ENCODE measurements at places on chromosomes 6 and 20.

- H3K4me1 ChIP-seq = no peaks in the 10 kb centered on the region
- H3K4me3 ChIP-seq = no peak overlapping the region
- H3K27ac ChIP-seq = no peak overlapping the region
Measured at GRCh38 chr6:169409742-169410312, 156.2 kb upstream of the THBS2 start.

GRCh38 chr6:157663261-157663660 lies 159.8 kb upstream of the SNX9 start:
- no peaks in the 10 kb centered on the region for H3K4me1 ChIP-seq
- H3K27ac ChIP-seq = no peak overlapping the region
- no peak for DNase-seq
- no peak overlapping the region for H3K4me3 ChIP-seq
- no peaks in the 10 kb centered on the region for H3K36me3 ChIP-seq

GRCh38 chr6:129603741-129604140 lies 106.2 kb downstream of the ARHGAP18 start:
- H3K36me3 ChIP-seq = no peaks in the 10 kb centered on the region
- no peak overlapping the region for H3K27ac ChIP-seq
- H3K4me3 ChIP-seq = no peak overlapping the region
- no peaks in the 10 kb centered on the region for H3K27me3 ChIP-seq
- no peak for DNase-seq

GRCh38 chr6:75926293-75927168 lies 145.9 kb downstream of the IMPG1 start:
- DNase-seq = no peak
- H3K36me3 ChIP-seq = no peaks in the 10 kb centered on the region
- no peaks in the 10 kb centered on the region for H3K4me1 ChIP-seq
- no peak overlapping the region for H3K4me3 ChIP-seq
- H3K27me3 ChIP-seq = no peaks in the 10 kb centered on the region

GRCh38 chr6:138387577-138388368 lies 10.1 kb downstream of the SMIM28 start:
- peaks cover 4% of the 10 kb centered on the region for H3K27me3 ChIP-seq
- DNase-seq = no peak
- no peaks in the 10 kb centered on the region for H3K36me3 ChIP-seq

DNA sequence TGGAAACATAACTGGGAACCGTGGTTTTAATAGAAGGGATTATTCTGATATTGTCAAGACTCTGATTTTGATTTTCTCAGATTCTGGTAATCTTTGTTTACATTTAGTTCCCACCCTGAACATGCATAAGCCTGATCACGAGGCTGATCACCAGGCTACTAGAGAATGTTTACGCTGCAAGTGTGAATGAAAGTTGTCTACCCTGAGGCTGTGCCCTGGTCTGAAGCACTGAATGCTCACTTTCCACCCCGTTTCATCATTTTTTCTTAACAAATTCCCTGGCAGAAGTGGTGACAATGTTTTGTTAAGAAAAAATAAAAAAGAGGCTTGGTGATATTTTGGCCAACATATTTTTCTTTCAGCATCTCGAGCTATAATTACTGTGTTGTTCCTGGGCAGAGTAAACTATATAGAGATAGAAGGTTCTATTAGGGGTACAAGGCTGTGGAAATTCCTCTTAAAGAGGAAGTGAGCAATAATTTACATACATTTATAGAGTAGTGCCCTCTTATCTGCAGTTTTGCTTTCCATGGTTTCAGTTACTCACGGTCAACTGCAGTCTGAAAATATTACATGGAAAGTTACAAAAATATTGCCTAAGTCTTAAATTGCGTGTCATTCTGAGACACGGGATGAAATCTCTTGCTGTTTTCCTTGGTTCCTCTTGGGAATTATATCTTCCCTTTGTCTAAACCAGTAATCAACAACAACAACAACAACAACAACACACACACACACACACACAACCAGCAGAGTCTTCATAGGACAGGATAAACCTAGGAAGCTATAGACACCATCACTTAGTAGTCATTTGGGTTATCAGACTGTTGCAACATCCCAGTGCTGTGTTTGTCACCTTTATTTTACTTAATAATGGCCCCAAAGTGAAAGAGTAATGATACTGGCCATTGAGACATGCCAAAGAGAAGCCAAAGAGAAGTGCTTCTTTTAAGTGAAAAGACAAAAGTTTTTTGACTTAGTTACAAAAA lies 566.6 kb upstream of the CITED2 start:
- no peak overlapping the region for H3K4me3 ChIP-seq
- H3K4me1 ChIP-seq = no peaks in the 10 kb centered on the region
- H3K36me3 ChIP-seq = no peaks in the 10 kb centered on the region
- no peak for DNase-seq
- no peaks in the 10 kb centered on the region for H3K27me3 ChIP-seq

GRCh38 chr6:129490521-129491255 lies 219.3 kb downstream of the ARHGAP18 start:
- DNase-seq = peak; percentile 45
- peak overlapping the region; percentile 43 for H3K4me3 ChIP-seq
- peaks cover 17% of the 10 kb centered on the region for H3K4me1 ChIP-seq
- peak overlapping the region; percentile 58 for H3K27ac ChIP-seq

GRCh38 chr6:128882991-128883611 lies at the start of gene LAMA2:
TSS of gene LAMA2 (plus strand) at chr6:128883138. CDS start at chr6:128883246, 108 bp downstream.
- H3K27ac ChIP-seq = no peak within 1 kb of the TSS
- no peak for DNase-seq
- H3K4me3 ChIP-seq = no peak within 1 kb of the TSS

- no peaks in the 10 kb centered on the region for H3K27me3 ChIP-seq
- DNase-seq = no peak
- no peak overlapping the region for H3K4me3 ChIP-seq
- peaks cover 5% of the 10 kb centered on the region for H3K4me1 ChIP-seq
- no peaks in the 10 kb centered on the region for H3K36me3 ChIP-seq
Measured at GRCh38 chr6:45554591-45554990, 176.9 kb upstream of the SUPT3H start.

DNA sequence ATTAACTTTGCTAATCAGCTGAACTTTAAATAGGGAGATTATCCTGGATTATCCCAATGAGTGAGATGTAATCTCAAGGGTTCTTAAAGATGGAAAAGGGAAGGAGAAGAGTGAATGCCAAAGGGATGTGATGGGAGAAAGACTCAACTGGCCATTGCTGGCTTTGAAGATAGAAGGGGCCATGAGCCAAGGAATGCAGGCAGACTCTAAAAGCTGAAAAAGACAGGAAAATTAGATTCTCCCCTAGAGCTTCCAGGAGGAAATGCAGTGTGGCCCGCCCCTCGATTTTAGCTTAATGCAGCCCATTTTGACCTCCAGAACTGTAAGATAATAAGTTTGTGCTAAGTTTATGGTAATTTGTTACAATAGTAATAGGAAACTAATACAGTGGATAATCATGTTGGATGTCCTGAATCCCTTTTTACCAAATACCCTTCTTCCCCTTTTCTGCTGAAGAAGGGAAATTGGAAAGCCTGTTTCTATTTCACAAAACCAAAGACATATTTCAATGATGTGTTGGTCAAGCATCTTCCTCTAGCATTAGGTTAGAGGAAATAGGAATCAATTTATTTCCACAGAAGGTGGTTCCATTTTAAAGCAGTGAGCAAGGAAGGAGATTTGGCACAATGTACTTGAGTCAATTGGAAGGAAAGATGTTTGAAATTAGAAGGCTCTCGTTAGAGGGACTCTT lies 3.3 kb upstream of the HDDC2 start:
- no peaks in the 10 kb centered on the region for H3K27me3 ChIP-seq
- no peak overlapping the region for H3K27ac ChIP-seq
- DNase-seq = no peak
- H3K4me3 ChIP-seq = no peak overlapping the region
- peaks cover 21% of the 10 kb centered on the region for H3K4me1 ChIP-seq

GRCh38 chr6:122072014-122072647 lies 327.3 kb upstream of the HSF2 start:
- no peaks in the 10 kb centered on the region for H3K27me3 ChIP-seq
- no peaks in the 10 kb centered on the region for H3K36me3 ChIP-seq
- DNase-seq = no peak
- H3K4me3 ChIP-seq = no peak overlapping the region
- H3K4me1 ChIP-seq = no peaks in the 10 kb centered on the region
- H3K27ac ChIP-seq = no peak overlapping the region

DNA sequence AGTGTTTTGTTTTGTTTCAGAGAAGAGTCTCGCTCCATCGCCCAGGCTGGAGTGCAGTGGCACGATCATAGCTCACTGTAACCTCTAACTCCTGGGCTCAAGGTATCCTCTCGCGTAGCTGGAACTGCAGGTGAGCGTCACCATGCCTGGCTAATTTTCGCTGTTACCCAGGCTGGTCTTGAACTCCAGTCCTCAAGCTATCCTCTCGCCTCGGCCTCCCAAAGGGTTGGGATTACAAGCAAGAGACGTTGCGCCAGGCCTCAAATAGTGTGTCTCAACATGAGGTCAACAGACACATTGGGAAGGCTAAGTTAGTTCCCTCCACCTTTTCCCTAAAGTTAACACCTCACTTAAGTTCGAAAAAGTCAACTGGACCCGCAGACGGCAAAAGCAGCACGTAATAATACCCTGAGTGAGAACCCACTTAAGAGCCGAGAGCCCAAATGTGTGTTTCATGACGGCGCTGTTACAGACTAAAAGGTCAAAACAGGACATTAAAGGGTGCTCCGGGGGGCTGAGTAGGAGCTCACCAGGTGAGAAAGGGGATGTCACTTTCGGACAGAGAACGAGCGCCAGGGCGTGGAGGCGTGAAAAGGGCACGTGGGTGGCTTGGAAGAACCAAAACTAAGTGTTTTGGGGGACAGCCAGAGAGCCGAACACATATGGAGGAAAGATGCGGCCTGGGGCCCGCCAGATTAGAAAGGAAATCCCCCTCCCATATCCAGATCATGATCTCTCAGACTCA lies 499 bp downstream of the TTI1 start:
- peak; percentile 70 for DNase-seq
- H3K36me3 ChIP-seq = peaks cover 7% of the 10 kb centered on the region
- H3K4me3 ChIP-seq = peak overlapping the region; percentile 79
- H3K4me1 ChIP-seq = peaks cover 38% of the 10 kb centered on the region
- no peaks in the 10 kb centered on the region for H3K27me3 ChIP-seq
- H3K27ac ChIP-seq = peak overlapping the region; percentile 92

- no peak overlapping the region for H3K27ac ChIP-seq
- no peaks in the 10 kb centered on the region for H3K27me3 ChIP-seq
- H3K4me3 ChIP-seq = no peak overlapping the region
- peaks cover 11% of the 10 kb centered on the region for H3K4me1 ChIP-seq
Measured at GRCh38 chr20:16580147-16580546, 6.9 kb upstream of the KIF16B start.

- no peak overlapping the region for H3K4me3 ChIP-seq
- no peaks in the 10 kb centered on the region for H3K4me1 ChIP-seq
Measured at GRCh38 chr20:4581838-4582237, 139.9 kb upstream of the PRND start.

- peak overlapping the region; percentile 45 for H3K4me3 ChIP-seq
- peaks cover 80% of the 10 kb centered on the region for H3K4me1 ChIP-seq
- DNase-seq = no peak
- H3K36me3 ChIP-seq = peaks cover 24% of the 10 kb centered on the region
- peak overlapping the region; percentile 21 for H3K27ac ChIP-seq
Measured at GRCh38 chr6:158803733-158804143, 15.4 kb downstream of the EZR start.

- no peak overlapping the region for H3K4me3 ChIP-seq
- no peaks in the 10 kb centered on the region for H3K4me1 ChIP-seq
- no peak for DNase-seq
- H3K27ac ChIP-seq = no peak overlapping the region
- no peaks in the 10 kb centered on the region for H3K27me3 ChIP-seq
- H3K36me3 ChIP-seq = no peaks in the 10 kb centered on the region
Measured at GRCh38 chr6:155660251-155660977, 204.8 kb upstream of the NOX3 start.

- H3K27ac ChIP-seq = no peak overlapping the region
- DNase-seq = no peak
- H3K36me3 ChIP-seq = no peaks in the 10 kb centered on the region
- H3K4me1 ChIP-seq = peaks cover 14% of the 10 kb centered on the region
- H3K27me3 ChIP-seq = peaks cover 3% of the 10 kb centered on the region
- no peak overlapping the region for H3K4me3 ChIP-seq
Measured at GRCh38 chr6:33508935-33509926, 54.9 kb downstream of the ZBTB9 start.

GRCh38 chr20:23746321-23746720 lies 4.4 kb downstream of the CST1 start:
- no peaks in the 10 kb centered on the region for H3K36me3 ChIP-seq
- no peak for DNase-seq
- H3K27ac ChIP-seq = no peak overlapping the region
- H3K4me3 ChIP-seq = no peak overlapping the region

GRCh38 chr6:445571-446417 lies 54.2 kb downstream of the IRF4 start:
- peaks cover 47% of the 10 kb centered on the region for H3K4me1 ChIP-seq
- no peak for DNase-seq
- H3K4me3 ChIP-seq = no peak overlapping the region
- no peaks in the 10 kb centered on the region for H3K36me3 ChIP-seq
- no peak overlapping the region for H3K27ac ChIP-seq
- no peaks in the 10 kb centered on the region for H3K27me3 ChIP-seq

DNA sequence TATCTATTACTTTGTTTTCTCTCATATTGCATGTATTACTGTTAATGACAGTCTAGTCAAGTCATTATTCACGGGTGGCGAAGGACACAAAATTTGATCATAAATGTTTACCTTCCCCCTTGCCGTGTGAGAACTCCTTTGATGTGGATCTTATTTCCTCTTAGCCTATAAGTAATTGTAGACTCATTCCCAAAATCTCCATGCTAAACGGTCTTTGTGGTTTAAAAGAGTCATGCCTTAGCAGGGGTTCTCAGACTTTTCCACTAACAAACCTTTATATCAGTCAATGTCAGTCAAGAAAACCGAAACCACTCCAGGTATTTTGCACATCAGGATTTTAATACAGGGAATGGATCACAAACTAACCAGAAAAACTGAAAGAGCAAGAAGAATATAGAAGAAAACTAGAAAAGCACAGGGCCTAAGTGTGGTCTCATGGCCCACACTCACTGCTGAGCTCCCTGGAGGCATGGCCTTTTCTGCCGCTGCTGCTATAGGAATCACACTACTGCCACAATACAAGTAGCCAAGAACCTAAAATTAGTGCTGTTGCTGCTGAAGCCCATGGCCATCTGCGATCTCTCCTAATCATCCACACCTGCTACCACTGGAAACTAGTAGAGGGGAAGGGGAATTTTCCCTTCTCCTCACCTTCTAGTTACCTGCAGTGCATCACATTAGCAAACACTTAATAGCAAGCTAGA lies 186.0 kb upstream of the POU3F2 start:
- no peak for DNase-seq
- H3K27me3 ChIP-seq = no peaks in the 10 kb centered on the region
- H3K36me3 ChIP-seq = no peaks in the 10 kb centered on the region
- H3K4me1 ChIP-seq = no peaks in the 10 kb centered on the region

GRCh38 chr6:2810092-2810671 lies 31.5 kb downstream of the SERPINB1 start:
- no peak overlapping the region for H3K4me3 ChIP-seq
- H3K27me3 ChIP-seq = no peaks in the 10 kb centered on the region
- H3K36me3 ChIP-seq = no peaks in the 10 kb centered on the region
- H3K27ac ChIP-seq = no peak overlapping the region
- no peak for DNase-seq

GRCh38 chr20:58682656-58683531 lies 9.7 kb upstream of the NPEPL1 start:
- H3K36me3 ChIP-seq = peaks cover 27% of the 10 kb centered on the region
- H3K4me1 ChIP-seq = no peaks in the 10 kb centered on the region
- DNase-seq = no peak
- H3K27ac ChIP-seq = no peak overlapping the region
- H3K4me3 ChIP-seq = no peak overlapping the region

GRCh38 chr6:163195721-163196691 lies 218.5 kb upstream of the QKI start:
- no peaks in the 10 kb centered on the region for H3K4me1 ChIP-seq
- no peaks in the 10 kb centered on the region for H3K27me3 ChIP-seq
- H3K4me3 ChIP-seq = no peak overlapping the region
- H3K36me3 ChIP-seq = no peaks in the 10 kb centered on the region
